Forelimb muscle (tissue), 1 donor: ENCODE measurements at places on chromosomes 11 and 22.
A peak's percentile ranks its signal among the peaks of the same experiment; 100 is the strongest.

DNA sequence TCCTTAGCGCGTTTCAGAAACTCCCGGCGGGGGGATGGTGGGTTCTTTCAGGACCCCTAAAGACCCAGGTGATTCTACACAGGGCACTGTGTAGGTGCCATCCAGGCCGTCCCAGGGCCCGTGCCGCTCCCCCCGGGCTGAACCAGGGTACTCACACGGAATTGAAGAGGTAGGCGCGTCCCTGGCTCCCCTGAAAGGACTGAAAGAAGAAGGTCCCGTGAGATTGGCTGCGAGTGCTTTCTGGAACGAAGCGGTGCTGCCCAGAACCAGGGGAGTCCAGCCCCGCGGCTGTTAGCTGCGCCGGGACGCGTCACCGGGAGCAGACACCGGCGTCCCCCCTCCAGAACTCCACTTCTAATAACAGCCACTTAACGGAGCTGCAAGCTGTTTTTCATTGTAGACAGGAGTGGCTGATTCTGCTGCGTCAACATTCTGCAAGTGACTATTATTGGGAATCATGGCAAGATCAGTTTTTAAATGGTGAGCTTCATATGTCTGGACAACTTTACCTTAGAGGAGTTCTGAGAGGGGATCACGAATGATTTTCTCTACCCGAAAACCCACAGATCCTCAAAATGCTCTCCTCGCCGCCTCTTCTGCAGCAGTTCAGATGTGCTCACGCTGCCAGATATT is 31.8 kb downstream of the YPEL1 start:
- no peak for DNase-seq

GRCh38 chr11:17012179-17012578 is 2.0 kb downstream of the PLEKHA7 start:
- DNase-seq, result no peak

DNA sequence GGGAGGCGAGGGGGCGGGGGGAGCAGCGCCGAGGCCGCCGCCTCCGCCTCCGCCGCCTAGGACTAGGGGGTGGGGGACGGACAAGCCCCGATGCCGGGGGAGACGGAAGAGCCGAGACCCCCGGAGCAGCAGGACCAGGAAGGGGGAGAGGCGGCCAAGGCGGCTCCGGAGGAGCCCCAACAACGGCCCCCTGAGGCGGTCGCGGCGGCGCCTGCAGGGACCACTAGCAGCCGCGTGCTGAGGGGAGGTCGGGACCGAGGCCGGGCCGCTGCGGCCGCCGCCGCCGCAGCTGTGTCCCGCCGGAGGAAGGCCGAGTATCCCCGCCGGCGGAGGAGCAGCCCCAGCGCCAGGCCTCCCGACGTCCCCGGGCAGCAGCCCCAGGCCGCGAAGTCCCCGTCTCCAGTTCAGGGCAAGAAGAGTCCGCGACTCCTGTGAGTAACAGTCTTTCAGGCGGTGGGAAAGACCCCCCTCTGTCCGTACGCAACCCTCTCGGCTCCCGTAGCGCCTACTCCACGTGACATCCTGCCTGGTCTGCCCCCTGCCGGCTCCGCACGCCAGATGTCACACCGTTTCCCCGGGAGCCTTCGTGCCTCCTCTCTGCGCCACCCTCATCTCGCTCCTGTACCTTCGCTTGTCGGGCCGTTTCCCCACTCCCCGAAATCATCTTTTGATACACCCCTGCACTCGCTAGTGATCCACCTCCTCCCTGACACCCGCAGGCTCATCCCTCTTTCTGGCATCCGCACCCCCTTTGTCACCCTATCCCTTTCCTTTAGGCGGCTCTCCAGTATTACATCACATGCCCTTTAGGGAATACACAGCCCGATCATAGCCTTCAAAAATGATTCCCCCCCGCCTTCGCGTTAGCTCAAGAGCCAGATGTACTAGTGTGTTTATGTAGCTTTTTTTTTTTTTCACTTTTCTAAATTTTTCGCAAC is 598 bp downstream of the ZFP91 start:
- DNase-seq, result peak; percentile 81

DNA sequence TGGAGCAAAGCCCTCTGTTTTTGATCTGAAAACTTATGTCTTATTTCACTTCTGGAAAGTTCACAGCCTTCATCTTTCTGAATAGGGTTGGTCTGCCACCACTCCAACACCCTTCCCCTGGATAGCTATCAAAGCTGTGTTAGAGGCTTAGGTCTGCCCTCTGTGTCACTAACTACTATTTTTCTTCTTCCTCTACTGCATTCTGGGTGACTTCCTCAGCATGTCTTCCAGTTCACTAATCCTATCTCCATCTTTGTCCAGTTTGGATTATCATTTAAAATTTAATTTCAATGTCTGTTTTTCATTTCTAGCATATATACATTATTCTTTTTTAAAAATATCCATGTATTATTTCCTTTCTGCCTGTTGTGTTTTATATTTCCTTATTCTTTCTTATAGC is 84.6 kb downstream of the ZNRF3 start:
- DNase-seq, result no peak

- DNase-seq, result no peak
Measured at GRCh38 chr11:20443596-20443995, 56.1 kb downstream of the PRMT3 start.

- DNase-seq, result no peak
Measured at GRCh38 chr11:27456140-27456794, 16.3 kb downstream of the LGR4 start.

- DNase-seq, result no peak
Measured at GRCh38 chr11:44388828-44389657, 79.1 kb upstream of the ALX4 start.

- no peak for DNase-seq
Measured at GRCh38 chr11:32429477-32429876, 5.9 kb downstream of the WT1 start.

DNA sequence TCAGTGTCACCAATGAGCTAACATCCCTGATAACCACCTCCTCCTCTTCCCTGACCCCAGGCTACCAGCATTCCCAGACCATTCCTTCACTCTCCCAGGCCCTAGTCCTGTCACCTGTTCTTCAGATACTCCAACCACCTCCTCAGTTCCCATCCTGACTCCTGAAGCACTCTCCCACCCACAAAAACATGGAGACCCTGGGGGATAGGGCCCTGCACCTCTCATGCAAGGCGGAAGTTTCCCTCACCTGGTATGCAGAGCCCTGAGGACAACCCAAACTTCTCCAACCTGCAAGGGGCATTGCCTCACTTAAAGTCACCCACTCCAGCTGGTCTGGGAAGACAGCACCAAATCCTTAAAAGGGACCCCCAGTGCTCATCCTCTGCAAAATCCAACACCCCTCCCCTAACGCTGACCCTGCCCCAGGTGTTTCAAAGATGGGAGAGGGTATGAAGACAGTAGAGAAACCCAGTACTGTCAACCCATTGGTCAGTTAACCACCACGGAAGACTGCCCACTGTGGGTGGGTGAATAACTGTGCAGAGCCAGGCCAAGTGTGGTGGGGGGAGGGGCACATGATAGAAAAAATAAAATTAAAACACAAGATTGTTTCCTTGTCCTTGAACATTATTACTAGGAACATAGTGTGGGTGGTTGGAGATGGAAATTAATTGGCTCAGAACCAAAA is 1.4 kb downstream of the TNKS1BP1 start:
- no peak for DNase-seq

- no peak for DNase-seq
Measured at GRCh38 chr11:57622263-57622662, 24.8 kb downstream of the SERPING1 start.

DNA sequence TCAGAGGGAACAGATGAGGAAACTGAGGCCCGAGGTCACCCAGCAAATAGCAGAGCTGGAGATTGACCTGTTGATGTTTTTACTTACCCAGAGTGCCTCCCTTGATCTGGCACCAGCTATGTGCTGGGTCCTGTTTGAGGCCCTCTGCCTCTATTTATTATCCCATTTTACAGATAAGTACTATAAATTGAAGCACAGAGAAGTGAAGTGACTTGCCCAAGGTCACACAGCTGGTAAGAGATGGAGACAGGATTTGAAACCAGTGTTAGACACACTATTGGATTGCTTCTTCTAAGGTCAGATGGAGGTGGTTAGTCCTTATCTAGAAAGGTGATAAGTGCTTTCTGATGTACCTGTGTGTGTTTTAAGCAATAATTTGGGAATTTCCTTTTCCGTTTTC is 13.5 kb downstream of the SGSM1 start:
- DNase-seq, result no peak

GRCh38 chr22:40198733-40199132 is 21.0 kb downstream of the TNRC6B start:
- DNase-seq, result no peak
